NCI-H2171 (cell line): ENCODE measurements at places on chromosomes 11 and 22.

GRCh38 chr11:83063073-83063754, 8.5 kb downstream of the RAB30 start:
- no peak for DNase-seq

- no peak for DNase-seq
These were observed 1.0 kb upstream of the ZNF143 start for GRCh38 chr11:9459667-9460321.

DNA sequence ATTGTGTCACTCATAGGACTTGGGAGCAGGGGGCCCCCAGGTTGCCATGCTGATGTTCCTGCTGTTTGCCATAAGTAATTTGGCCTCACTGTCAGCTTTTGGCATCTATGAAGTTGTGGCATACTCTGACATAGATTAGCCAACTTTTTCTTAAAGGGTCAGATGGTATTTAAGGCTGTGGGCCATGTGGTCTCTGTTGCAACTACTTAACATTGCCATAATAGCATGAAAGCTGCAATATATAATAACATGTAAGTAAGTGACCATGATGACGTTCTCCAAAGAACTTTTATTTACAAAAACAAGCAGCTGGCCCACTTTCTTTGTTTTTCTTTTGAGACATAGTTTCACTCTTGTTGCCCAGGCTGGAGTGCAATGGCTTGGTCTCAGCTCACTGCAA, 2.2 kb upstream of the TMEM216 start:
- no peak for DNase-seq

DNA sequence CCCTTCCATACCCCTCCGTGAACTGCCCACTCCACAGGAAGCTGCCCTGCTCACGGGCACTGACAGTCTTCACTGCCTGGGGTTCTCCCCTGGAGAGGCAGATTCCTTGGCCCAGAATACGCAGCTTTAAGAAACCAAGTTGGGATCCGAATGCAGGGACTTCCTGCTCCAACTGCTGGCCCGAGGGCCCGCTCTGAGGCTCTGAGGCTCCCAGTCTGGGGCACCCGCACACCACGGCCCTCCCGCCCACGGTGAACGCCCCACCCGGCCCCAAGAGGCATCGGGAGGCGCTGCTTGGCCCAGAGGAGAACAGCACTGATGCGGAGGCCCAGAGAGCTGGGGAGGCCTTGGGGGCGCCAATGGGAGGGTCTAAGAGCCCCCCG, 42.3 kb downstream of the IGF2 start:
- no peak for DNase-seq

- DNase-seq = no peak
These were observed 122.3 kb downstream of the BRD1 start for GRCh38 chr22:49705216-49705971.

GRCh38 chr11:33064033-33064825, 24.9 kb downstream of the TCP11L1 start:
- DNase-seq = no peak

GRCh38 chr11:47667555-47667954, 25.2 kb upstream of the MTCH2 start:
- DNase-seq = no peak

- DNase-seq = no peak
These were observed 403.7 kb upstream of the SYN3 start for GRCh38 chr22:33461698-33462434.

- DNase-seq = peak; percentile 18
These were observed 36.6 kb upstream of the NNMT start for GRCh38 chr11:114259551-114259983.

GRCh38 chr22:43147821-43148220, 3.5 kb upstream of the TSPO start:
- no peak for DNase-seq

- DNase-seq = peak; percentile 16
These were observed 4.7 kb downstream of the TPST2 start for GRCh38 chr22:26585104-26585790.

DNA sequence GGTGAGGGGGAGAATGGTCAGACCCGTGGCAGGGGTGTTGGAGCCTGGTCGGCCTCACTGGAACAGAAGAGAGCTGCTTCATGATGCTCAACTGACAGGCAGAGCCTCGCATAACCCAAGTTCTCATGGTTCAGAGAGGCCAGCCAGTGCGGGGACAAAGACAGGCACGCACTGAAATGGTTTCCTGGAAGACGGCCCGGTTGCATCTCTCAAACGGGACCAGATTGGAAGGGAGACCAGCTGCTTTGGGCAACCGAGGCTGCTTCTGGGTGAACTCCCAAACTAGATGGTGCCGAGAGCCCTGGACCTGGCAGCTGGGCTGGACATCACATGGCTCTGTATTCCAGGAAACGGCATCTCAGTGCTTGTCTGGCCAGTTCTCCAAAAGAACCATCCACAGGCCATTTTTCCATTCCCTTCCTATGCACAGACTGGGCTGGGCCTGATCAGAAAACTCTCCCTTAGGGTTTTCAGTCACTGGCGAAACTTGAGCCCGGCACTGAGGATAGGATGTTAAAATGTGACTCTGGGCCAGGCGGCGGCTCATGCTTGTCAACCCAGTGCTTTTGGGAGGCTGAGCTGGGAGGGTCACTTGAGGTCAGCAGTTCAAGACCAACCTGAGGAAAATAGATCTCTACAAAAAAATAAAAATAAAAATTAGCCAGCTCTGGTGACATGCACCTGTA, 80.1 kb upstream of the PRODH start:
- no peak for DNase-seq

- peak; percentile 86 for DNase-seq
These were observed at the start of gene RNF141 for GRCh38 chr11:10540915-10541560. TSS of gene RNF141 (minus strand) at chr11:10541187. CDS start at chr11:10534158, 7,029 bp downstream.

GRCh38 chr22:49894322-49895054, 23.8 kb downstream of the ALG12 start:
- no peak for DNase-seq

- no peak for DNase-seq
These were observed 1.6 kb downstream of the RNF141 start for GRCh38 chr11:10539339-10539738.

DNA sequence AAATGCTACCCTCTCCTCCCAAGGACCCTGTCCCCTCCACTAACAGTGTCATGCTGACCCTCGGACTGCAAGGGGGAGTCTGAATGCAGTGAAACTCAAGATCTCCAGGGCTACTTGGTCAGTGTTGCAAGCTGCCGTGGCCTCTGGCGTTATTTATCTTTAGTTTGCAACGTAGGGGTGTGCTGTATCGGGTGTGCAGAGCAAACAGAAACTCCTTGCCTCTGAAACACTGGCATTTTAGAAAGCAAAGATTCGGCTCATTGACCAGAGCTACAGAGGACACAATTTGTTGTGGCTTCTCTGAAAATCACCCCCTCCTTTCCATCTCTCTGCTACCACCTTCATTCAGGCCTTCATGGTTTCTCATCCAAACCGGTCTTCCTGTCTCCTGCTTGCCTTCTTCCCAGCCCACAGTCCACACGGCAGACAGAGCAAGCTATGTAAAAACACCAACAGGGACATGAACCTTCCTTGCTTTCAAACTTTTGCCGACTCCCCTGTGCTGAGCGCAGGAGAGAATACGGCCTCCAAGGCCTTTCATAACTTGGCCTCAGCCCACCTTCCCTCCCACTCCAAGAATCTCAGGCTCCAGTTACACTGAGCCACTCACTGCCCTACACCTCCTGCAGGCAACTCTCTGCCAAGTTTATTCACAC, 14.9 kb downstream of the FZD4 start:
- no peak for DNase-seq

- no peak for DNase-seq
These were observed 2.3 kb downstream of the ACY3 start for GRCh38 chr11:67648140-67648795.

- DNase-seq = no peak
These were observed 154.7 kb upstream of the GUCY1A2 start for GRCh38 chr11:107172996-107173395.

DNA sequence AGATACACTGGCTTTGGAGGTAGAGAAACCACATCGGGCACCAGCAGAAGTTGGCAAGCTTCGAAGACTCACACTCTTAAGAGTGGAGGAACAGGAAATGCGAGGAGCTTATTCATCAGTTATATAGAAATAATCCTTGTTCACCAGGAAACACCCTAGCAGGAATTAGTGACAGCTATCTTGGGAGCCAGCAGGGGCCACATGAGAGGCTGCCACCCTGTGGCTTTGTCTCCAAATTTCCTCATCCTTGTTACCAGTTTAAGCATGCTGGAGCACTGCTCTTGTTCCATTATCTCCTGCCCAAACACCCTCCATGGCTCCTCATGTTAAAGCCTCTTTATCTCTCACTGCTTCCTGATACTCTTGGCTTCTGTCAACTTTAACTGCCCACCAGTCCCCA, 131.0 kb downstream of the PLEKHA7 start:
- no peak for DNase-seq

DNA sequence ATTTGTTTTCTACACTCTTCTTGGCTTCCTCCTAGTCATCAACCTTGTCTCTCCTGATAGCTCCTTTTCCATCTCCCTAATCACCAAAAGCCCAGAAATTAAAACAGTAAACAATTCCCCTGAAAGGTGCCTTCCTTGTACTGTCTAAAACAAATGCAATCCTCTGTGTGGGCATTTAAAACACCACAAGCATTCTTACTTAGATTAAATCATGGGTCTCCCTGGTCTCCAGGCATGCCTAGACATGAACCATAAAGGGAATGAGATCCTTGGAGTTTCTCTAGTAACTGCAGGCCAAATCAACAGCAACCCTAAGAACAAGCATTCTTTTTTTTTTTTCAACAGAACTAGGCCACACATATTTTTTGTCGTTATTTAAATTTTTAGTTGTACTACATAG, 1.9 kb downstream of the BTG4 start:
- DNase-seq = no peak

GRCh38 chr11:125071435-125071834, 8.3 kb downstream of the SLC37A2 start:
- no peak for DNase-seq

- DNase-seq = no peak
These were observed 14.2 kb upstream of the SLC1A2 start for GRCh38 chr11:35433588-35433987.

DNA sequence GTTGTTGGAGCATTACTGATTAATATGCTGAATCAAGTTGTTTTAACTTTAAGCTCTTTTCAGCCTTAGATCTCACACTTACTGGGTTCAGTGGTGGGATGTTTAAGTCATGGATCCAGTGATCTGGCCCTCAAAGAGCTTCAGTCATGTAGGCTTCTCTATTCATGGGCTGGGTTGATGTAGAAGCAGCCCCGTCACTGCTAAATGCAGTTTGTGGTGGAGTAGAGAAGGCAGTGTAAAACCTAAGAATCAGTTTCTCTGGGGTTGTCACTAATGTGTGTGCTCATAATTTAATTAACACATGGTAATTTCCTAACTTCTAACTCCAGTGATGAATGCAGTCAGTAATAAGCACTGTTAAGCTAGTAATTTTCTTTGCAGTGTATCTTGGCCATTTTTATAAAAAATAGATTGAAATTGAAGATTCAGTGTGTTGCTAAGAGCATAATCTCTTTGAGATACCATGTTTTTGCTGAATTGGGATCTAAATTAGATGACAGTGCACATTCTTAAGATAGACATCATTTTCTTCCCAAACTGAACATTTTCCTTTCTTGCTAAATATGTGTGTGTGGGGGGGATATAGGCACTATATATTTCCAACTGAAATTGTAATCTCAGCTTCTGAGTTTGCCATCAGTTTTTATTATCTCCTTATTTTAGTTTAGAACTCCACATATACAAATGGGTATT, 9.0 kb downstream of the SPCS2 start:
- no peak for DNase-seq

- DNase-seq = peak; percentile 93
These were observed at the start of gene SNX32 for GRCh38 chr11:65833297-65834030. TSS of gene SNX32 (plus strand) at chr11:65833963. CDS start at chr11:65834066, 103 bp downstream.

- DNase-seq = no peak
These were observed 793.3 kb downstream of the CNTN5 start for GRCh38 chr11:99814021-99814420.

DNA sequence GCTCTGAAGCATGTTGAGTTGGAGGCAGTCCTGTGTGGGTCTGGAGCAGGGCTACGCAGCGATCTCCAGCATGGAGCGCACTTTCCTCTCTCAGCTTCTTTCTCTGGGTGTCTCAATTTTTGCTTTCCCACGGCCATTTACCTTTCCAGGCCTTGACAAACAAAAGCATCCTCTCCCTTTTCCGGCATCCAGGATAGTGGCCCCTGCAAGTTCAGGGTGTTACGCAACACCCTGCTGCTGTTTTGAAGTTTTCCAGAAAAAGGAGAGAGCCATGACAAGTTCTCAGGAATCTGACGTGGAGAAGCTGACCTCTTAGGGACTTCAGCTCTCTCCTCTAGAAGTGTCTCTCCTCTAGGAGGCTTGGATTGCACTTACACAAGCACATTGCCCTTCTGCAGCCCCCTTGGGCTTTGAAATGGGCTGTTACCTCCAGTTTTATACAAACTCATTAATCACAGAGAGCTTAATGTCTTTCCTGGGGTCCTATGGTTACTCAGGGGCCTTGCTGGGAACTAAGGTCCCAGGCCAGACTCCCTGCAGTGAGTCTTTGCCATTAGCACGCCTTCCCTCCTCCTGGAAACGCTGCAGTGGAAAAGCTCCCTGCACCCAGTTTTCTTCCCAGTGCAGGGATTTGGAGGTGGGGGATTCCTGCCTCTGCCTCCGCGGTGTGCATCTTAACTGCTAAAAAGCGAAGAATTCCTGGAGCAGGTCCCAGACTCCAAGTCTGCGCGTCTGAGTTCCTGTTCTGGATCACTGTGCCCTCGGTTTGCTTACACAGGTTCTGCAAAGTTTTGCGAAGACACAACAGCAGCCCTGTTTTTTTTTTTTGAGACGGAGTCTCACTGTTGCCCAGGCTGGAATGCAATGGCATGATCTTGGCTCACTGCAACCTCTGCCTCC, 80.4 kb downstream of the BARX2 start:
- DNase-seq = no peak

DNA sequence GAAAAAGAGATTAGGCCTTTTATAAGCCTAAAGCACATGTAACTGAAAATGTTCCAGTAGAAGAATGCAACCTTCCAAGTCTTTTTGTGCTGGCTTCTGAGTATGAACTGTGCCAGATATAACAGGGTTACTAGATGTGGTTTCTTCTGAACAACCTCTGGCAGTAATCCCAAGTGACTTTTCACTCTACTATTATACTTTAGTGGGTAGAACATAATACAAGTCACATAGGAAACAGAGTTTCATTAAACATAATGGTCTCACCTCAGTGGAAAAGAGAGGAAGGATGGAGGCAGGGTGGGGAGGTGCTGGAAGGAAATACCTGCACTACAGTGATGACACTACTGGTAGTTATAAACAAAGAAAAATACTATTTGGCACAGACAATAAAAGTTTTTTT, 81.3 kb downstream of the PHF21A start:
- no peak for DNase-seq

GRCh38 chr22:41636467-41636866, 15.4 kb downstream of the XRCC6 start:
- no peak for DNase-seq

GRCh38 chr11:126878913-126879482, 121.6 kb downstream of the KIRREL3 start:
- no peak for DNase-seq
